ENCODE measurements at places on chromosomes 4 and X.
A peak's percentile ranks its signal among the peaks of the same experiment; 100 is the strongest.

DNA sequence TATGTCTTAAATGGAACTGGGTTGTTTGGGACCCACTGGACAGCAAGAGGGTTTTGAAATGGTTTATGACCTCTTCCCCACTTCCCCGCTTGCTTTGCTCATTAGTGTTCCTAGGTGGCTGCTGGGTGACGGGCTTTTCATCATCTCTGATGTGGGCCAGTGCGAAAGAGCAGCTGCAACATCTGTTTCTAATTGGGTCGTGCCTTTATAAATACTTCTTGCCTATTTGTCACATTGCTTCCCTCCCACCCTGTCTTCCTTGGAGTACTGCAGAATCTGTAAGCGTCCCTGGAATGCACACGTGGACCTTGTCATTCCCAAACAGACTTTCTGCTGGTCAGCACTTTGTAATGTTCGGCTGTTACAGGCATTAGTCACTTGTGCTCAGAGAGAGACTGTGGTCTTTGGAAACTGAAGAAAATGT is 35.2 kb downstream of the SEPTIN11 start:
- peak; percentile 100 for DNase-seq

DNA sequence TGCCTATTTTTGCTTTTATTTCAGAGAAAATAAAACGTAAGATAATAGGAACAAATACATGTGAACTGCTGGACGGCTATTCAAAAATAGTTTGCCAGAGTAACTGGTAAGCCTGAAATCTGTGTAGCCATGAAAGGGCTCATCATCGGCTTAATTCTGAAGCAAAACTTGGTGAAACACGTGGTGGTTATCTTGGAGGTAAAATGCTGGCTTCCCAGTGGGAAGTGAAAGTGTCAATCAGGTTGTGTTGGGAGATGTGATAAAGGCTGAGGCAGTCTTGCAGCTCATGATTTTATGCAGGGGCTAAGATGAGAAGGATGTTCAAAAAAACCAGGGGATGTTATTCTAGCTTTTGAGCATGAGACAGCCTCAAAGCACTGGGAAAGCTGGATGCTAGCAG is 36.1 kb upstream of the TLR2 start:
- no peak for DNase-seq

DNA sequence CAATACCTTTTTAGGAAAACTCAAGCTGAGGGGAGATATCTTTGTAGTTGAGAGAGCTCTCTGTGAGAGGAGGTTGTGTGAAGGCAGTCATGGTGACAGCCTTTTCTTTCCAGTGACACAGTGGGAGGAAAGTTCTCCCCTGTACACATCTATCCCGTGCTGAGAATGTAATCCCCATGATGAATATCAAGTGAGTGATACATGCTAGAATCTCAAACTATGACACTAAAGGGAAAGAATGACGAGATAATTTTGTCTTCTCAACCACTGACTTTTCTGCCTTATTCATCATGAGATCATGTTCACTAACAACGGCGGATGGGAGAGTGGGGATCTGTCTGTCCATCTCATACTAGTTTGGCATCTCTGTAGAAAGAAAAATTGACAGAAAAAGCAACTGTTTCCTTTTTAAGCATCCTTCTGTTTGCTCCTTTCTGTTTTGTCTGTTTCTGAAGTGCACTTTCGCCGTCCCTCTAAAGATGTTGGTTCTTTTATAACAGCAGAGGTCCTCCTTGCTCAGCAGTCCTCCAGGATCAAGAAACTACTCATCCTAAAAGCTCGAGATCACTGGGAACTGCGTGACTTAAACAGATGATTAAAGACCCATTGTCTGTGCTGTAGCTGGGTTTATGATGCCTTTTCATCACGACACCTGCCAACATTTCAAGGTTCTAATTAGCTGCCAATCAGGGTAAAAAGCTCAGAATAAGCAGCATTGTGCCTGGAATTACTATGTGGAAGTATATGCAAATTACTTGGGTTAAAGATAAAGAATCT is 137.6 kb downstream of the DCK start:
- peak; percentile 77 for DNase-seq

GRCh38 chr4:138222046-138222445 is 20.1 kb downstream of the SLC7A11 start:
- peak; percentile 85 for DNase-seq

DNA sequence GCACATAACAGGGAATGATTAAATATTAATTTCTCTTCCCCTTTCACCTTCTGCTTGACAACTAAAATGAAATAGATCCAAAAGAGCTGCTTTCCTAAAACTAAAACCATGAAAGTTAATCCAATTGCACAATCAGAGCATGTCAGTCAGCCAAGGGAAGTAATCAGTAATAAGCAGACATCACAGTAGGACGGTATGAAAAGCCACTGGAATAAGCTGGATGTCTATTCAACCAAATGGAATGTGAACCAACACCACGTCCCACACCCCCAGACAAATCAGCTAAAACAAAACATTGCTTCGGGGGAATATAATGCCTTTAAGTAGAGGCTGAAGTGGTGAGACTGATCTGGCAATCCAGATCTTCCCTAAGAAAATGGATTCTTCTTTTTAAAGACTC is 859.4 kb upstream of the FTHL17 start:
- DNase-seq: no peak

- no peak for DNase-seq
Observed at GRCh38 chr4:12116009-12116552, 687.4 kb upstream of the HS3ST1 start.

DNA sequence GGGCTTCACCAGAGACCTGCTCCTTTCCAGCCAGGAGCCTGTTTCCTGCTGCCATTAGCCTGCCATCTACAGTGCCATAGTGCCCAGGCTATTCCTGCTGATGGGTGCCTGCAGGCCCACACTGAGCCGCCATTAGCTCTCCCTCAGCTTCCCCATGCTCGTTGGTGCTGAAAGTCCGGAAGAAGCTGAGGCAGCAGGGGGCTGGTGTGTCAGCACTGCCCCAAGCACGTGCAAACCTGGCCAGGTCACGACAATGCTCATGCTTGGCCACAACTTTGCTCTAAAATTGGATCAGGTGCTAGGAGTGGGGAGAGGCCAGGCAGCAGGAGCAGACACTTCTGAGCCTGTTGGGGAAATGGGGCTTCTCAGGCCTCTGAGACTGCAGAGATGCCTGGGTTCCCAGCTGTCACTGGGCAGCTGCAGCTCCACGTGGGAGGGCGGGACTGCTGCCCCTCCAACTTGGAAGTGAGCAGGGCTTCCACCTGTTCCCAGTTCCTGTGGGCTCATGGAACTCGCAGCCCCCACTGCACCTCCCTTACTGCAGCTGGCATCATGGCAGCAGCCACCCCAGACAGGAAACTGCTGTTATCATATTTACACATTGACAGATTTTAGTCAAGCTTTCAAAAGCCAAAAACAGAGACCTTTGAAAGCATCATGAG is 913.9 kb downstream of the FSTL5 start:
- no peak for DNase-seq

GRCh38 chr4:121256887-121257466 is 92.9 kb upstream of the TNIP3 start:
- no peak for DNase-seq

DNA sequence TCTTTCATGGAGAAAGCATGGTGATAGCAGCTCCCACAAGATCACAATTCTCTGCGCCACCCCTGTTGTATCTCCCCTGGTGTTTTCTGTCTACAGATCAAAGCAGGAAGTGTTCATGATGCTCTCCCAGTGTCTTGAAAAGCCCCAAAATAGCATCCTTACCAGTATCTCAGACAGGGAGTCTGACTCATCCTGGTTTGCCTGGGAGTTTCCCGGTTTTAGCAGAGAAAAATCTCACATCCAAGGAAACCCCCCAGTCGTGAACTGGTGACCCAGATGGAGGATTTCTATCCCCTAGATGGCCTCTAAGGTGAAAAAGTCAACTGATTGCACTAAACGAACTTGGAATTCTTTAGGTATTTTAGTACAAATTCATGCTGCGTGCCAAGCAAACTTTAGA is 64.3 kb upstream of the NR0B1 start:
- DNase-seq: no peak

DNA sequence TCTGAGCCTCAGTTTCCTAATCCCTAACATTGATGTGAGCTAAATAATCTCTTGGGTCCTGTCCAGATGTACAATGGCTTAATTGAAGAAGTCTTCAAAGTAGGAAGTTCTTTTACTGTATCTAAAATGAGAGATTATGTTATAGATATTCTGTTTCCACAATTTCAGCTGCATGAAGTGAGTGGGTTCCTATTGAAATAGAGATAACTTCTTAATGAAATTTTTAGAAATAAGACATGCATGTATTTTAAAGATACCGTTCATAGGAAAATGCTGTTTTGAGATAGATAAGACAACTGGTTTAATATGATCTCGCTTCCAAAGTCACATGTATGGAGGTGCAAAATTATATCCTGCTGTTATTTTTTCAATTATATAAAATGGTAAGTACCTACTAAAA is 71.9 kb downstream of the CLDN22 start:
- no peak for DNase-seq

DNA sequence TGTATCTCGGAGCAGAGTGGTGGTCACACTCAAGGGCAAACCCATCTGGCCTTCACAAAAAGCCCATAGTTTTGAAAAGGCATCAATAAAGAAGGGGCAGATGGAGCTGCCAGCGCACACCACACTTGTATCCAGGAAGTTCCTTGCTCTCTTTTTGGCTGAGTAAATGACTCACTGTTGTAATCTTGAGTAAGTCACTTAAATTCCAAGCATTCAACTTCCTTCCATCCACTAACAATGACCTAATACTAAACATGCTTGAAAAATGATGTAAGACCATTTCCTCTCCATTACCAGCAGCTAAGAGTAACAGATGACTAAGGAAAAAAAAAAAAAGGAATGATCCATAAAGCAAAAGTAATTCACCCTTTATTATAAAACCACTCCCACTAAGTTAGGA is 32.4 kb upstream of the MYOZ2 start:
- peak; percentile 99 for DNase-seq

GRCh38 chr4:56959100-56959499 is 18.3 kb downstream of the NOA1 start:
- no peak for DNase-seq

GRCh38 chrX:40406330-40406859 is 174.4 kb upstream of the ATP6AP2 start:
- DNase-seq: no peak

GRCh38 chr4:97309121-97309520 is 834.2 kb downstream of the STPG2 start:
- DNase-seq: no peak

GRCh38 chr4:138045036-138045435 is 197.1 kb downstream of the SLC7A11 start:
- DNase-seq: no peak

DNA sequence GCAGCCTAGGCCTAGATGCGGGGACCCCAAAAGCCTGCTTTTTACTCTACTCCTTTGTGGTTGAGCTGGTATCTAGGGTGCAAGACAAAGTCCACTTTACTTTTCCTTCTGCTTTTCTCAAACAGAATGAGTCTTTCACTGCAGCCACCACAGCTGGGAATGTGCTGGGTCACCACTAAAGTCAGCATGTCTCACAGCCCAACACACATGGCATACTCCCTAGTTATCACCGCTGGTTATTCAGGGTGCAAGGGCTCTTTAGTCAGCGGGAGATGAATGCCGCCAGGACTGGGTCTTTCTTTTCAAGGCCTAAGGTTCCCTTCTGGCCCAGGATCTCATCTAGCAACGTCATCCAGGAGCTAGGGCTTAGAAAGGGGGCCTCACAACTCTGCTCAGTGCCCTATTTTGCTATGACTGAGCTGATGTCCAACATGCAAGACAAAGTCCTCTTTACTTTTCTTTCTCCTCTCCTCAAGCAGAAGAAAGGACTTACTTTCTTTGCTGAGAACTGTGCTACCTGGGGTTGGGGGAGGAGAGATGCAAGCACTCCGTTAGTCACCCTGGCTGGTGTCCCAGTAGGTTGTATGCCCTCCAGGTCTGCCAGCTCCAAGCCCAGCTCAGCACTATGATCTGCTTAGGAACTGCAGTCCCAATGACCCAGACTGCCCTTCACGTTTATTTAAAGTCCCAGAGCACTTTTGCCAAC is 22.9 kb upstream of the STPG2 start:
- peak; percentile 15 for DNase-seq

- DNase-seq: no peak
Observed at GRCh38 chrX:154135458-154136229, 8.4 kb upstream of the OPN1LW start.

DNA sequence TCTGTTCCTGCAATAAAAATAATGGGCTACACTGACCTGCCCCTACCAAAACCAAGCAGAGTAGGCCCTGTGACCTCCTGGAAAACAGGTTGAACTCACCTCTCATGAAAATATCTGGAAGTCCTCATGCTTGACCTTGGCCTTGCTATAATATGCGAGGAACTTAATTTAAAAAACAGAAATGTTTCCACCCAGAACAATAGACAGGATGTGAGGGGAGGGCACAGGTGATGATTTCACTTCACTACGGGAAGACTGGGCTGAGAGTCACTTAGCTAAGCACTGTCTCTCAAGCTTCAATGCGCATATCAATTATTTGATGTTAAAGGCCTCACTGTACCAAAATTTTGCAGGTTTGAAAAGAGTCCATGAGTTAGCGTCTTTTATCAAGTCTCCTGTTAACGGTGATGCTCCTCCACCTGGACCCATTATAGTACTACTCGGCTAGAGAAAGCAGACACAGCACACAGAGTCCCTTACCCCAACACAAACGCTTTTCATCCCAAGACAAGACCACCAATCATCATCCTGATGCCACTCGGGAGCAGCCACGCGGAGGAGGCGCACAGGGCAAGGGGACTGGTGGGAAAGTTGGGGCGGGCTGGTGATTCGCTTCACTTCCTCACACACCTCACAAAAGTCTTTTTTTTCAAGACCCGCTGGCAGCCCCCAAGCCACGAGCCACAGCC is 25.9 kb downstream of the ZNF721 start:
- peak; percentile 11 for DNase-seq

DNA sequence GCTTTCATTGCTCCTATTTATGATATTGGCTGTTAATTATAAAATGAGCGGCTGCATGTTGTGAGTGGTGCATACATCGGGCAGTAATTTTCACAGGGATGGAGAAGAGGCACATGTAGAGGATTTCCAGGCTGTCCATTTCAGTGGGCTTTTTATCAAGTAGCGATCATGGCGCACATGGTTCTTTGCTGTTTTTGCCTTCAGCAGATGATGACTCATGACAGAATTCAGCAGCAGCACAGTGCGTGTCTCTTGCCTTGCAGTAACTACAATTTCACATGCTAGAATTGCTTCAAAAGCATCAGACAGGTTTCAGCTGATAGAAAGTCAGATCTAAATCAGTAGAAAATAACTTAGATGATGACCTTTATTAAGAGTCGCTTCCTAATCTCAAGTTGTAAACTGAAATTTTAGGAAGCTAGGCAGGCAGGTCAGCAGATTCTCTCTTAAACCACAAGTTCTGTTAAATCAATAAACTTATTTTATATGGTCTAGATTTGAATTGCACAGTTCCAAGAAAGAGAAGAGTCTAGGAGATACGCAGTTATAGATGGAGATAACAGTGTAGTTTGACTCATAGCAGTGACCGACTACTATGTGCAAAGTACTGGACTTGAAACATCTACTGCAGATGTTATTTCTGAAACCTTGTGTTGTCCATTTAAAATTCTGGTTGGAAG is 35.8 kb downstream of the LRP2BP start:
- DNase-seq: peak; percentile 38

DNA sequence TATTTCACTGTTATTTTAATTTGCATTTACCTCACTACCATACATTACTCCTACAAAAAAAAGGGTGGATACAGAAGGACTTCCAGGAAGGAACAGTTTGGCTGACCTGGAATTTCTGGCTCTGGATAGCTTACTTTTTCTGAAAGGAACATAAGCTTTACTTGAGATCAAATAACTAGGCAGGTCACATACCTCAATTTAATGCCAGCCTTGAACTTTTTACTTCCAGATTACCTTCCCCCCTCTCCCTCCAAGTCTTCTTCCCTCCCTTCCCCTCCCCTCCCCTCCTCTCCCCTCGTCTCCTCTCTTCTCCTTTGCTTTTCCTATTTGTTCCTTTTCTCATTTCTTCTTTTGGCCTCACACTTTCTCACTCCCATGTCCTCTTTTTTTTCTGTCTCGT is 659.2 kb upstream of the AADAT start:
- no peak for DNase-seq

All from fibroblast of the aortic adventitia (primary cell).